ENCODE measurements at places on chromosomes 13 and 19.

GRCh38 chr13:64556376-64556775 is 2673.8 kb downstream of the PCDH9 start:
- no peak for DNase-seq

DNA sequence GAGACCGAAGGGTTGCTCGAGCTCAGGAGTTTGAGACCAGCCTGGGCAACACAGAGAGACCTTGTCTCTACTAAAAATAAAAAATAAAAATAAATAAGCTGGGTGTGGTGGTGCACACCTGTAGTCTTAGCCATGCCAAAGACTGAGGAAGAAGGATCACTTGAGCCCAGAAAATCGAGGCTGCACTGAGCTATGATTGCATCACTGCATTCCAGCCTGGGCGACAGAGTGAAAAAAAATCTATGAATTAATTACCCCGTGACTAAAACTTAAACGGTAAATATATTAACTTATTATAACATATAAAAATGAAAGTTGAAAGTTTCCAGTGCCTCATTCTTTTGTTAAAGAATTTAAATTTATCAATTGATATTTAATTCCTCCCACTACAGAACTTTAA is 273.7 kb downstream of the KLF12 start:
- DNase-seq, result no peak

GRCh38 chr13:100767192-100767591 is 92.6 kb upstream of the TMTC4 start:
- DNase-seq, result no peak

GRCh38 chr13:97548138-97548537 is 114.2 kb downstream of the RAP2A start:
- DNase-seq, result no peak

Measured in fibroblast of villous mesenchyme (primary cell).